ENCODE measurements at places on chromosomes 3 and 15.

- DNase-seq = peak; percentile 73
These were observed 5.7 kb downstream of the CHST13 start for GRCh38 chr3:126529585-126530170.

DNA sequence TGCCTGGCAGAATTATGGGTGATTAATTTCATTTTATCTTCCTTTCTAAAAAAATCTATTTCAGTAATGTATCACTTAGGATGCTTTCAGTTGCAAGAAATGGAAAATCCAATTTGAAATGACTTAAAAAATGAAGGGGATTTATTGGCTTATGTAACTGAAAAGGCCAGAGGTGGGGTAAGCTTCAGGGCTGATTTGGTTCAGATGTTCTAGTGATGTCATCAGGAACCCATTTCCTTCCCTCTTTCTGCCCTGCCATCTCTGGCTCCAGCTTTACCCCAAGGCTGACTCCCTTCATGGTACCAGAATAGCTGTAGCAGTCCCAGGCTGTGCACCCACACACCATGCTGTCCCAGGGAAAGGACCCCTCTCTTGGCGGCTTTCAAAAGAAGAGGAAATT, 18.5 kb upstream of the REC114 start:
- DNase-seq = no peak

DNA sequence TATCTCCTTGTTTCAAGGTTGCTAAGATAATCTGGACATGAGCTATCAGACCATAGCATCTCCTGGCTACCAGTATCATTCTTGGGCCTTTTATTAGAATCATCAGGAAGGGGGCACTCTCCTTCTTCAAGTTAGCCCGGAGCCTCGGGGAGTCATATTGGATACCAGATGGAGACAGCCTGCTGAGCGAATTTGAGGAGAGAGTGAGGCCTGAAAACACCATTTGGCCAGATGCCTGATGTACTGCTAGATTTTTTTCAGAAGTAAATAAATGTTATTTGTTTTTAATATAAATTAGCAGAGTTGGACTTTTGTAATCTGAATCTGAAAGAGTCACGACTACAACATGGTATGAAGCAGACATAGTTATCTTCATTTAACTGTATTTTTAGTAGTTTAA, 848.6 kb downstream of the IGSF11 start:
- DNase-seq = no peak

DNA sequence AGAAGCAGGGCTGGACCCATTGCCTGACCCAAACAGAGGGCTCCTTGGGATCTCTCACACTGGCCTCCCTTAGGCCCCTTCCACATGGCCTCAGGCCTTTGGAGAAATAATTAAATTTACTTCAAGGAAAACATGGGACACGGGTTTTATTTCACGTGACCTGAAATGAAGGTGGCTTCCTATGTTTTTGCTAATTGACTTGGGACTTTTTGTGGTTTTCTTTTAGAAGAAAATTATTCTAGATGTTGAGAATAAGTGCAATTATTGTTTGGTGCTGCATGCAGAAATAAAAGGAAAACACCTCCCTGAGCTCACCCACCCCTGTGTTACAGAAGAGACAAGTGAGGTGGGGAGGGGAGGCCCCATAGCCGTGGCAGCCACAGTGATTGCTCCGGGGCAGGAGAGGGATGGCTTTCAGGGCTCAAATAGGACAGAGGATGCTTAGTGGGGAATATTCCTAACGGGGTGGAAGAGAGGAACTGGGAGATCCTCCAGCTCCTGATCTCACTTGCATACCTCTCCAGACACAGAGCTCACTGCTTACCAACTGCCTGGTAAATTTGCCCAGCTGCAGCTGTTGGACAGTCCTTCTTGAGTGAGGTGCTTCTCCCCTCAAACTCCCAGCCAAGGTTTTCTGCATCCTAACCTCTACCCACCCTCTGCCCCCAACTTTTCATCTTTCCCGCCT, 29.2 kb upstream of the RPL29 start:
- DNase-seq = no peak

DNA sequence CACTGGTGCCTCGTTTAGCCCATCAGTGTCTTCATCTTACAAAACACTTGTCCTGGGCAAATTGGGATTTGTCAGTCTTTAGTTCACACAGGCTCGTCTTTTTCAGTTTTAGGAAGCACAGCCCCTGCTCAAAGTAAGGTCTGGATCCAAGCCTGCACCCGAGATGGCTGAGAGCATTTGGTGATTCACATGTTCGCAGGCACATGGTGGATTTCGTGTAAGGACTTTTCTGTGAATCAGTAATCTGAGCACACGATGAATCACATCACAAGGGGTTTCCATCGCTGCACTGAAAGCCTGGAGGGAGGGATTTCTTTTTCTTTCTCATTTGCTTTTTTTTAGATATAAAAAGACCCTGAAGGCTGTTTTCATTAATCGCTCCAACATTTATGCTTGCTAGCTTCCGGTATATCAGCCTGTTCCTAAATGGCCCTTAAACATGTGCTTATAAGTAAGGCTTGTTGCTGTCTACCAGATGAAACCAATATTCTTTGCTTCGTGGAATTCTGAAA, 435.6 kb upstream of the ATP10A start:
- no peak for DNase-seq

DNA sequence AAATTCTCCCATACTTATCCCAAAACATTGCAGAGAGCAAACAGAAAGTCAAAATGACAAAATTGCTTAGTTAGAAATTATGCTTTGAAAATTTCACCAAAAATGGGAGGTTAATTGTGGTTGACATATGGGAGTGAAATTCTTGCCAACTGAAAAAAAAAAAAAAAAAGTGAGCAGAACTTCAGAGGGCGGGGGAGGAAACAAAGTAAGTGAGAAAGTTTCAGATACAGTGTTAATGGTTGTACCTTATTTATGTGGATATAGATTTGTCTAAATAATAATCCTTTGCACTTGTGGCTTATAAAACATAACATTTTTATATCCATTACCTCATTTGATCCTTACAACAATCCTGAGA, 91.5 kb upstream of the RAP2B start:
- no peak for DNase-seq

- DNase-seq = peak; percentile 90
These were observed 866.1 kb downstream of the NSUN3 start for GRCh38 chr3:94928921-94929320.

DNA sequence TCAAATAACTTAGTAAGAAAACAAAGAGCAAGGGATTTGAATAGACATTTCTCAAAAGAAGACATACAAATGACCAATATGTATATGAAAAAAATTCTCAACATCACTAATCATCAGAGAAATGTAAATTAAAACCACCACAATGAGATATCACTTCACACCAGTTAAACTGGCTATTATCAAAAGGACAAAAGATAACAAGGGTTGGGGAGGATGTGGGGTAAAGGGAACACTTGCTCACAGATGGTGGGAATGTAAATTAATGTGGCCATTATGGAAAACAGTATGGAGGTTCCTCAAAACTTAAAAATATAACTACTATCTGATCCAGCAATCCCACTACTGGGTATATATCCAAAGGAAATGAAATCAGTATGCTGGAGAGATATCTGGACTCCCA, 46.0 kb upstream of the RYK start:
- DNase-seq = no peak

- DNase-seq = peak; percentile 45
These were observed 556 bp downstream of the CRYBG3 start for GRCh38 chr3:97822359-97822775.

- peak; percentile 57 for DNase-seq
These were observed 647 bp downstream of the HMG20A start for GRCh38 chr15:77421370-77421700.

DNA sequence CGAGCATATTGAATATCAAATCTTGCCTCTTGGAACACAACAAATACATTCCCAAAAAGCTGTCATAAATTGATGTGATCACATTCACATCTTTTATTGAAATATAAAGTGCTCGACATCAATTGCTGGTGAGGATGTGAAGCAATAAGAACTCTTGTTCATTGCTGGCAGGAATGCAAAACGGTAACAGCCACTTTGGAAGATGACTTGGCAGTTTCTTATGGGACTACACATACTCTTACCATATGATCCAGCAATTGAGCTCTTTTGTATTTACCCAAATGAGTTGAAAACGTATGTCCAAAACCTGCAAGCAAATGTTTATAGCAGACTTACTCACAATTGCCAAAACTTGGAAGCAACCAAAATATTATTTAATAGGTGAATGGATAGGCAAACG, 234.9 kb downstream of the CACNA2D3 start:
- DNase-seq = no peak

GRCh38 chr15:35507932-35508638, 37.9 kb downstream of the DPH6 start:
- no peak for DNase-seq

DNA sequence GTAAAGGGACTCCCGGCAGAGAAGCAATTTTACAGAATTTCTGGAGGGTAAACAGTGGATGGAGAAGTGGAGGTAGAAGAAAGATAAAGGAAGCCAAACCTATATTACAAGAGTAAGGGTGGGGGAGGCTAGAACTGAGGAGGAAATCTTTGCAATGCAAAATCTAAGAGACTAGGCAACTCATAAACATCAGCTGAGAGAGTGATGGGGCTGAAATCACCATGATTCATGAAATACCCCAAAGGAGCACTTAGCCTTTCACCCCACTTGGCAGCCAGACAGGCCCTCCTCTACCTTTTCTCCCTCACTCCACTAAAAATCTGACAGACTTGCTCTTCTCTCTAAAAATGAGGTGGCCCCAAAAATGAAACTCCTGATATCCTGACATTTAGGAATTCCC, 19.5 kb upstream of the ZBTB38 start:
- no peak for DNase-seq

DNA sequence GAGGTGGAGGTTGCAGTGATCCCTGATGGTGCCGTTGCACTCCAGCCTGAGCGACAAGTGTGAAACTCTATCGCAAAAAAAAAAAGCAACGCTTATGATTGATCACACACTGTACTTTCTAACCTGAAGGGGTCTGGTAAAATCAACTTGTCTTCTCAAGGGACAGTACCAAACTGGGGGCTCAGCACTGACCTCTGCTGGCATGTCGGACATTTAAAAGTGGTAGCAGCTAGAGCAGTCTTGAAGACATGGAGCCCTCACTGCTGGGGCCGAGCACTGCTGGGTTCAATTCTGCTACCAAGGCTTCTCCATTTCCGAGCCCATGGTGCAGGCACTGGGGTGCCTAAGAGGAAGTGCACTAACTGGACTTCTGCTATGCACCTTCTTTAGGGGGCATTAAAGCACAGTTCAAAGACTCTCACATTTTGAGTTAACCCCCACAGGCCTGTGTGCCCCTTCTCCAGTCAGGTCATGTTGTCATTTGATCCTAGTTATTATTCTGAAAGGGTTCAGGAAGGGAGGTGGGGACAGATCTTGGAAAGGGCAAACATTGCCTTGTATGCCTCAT, 26.4 kb upstream of the LAMP3 start:
- peak; percentile 68 for DNase-seq

DNA sequence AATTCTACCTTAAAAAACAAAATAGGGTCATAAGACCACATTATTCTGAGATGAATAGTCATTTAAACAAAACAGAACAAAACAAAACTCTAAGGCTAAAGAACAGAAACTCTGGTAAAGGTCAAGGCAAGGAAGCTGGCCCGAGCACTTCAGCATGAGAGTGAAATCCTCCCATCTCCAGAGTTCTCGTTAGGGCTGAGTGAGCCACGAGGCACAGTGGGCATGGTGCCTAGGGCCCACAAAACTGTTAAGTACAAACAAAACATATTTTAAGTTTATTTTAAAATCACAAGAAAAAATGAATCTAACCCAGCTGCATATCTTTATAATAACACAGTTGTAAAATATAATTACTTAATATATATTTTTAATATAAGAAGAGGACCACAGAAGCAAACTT, 417.8 kb upstream of the GBE1 start:
- DNase-seq = no peak

DNA sequence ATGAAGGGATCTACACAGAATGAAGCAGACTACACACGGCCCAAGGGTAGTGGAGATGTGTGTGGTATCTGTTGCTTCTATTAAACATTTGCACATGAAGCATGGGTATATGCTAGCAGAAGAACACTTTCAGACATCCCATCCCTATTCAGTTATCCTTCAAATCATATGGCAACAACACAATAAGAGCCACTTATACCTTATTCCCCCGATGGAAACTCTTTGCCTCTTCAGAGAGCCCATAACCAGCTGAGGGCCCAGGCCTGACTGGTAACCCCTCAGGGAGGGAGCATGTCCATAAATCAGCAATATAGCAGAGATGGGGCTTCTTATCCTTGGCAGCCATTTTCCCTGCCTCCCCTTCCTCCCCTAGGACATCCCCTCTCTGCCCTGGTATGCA, 210.6 kb downstream of the FHIT start:
- no peak for DNase-seq

DNA sequence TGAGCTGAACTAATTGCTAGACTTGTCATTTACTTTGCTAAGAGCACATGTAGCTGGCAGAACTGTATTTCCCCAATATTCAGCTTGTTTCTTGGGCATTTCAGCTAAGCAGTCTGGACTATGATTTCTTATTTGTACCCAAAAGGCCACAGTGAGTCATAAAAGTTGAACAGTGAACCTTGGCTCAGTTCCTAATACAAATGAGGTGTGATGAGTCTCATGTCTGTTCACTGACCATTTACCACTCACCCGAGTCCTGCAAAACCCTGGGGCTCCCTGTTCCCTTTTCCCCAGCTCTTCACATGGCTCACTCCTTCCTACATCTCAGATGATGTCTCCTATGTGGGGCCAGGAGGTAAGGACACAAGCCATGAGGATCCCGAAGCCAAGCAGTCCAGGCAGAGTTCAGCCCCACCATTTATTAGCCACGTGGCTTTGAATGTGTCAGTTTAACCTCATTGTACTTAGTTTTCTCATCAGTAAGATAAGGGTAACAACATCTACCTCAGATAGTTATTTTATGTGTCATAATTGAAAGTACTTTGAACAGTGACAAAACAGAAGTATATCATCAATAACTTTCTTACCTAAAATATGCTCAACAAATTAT, 239.3 kb downstream of the IL5RA start:
- no peak for DNase-seq

GRCh38 chr3:128665362-128666021, 14.9 kb upstream of the RPN1 start:
- DNase-seq = peak; percentile 54

GRCh38 chr15:60520013-60520824, 41.3 kb upstream of the ICE2 start:
- DNase-seq = no peak

GRCh38 chr15:78641102-78641748, at the start of gene CHRNB4:
CHRNB4 (minus strand) TSS chr15:78641210; CDS start chr15:78641133, 77 bp downstream.
- no peak for DNase-seq

- DNase-seq = no peak
These were observed 309.5 kb downstream of the THSD4 start for GRCh38 chr15:71424765-71425164.

GRCh38 chr3:171940151-171940649, 97.1 kb downstream of the TMEM212 start:
- peak; percentile 25 for DNase-seq

- no peak for DNase-seq
These were observed 1460.4 kb upstream of the ALCAM start for GRCh38 chr3:103906304-103906703.

GRCh38 chr3:49785565-49786356, 581 bp downstream of the IP6K1 start:
- DNase-seq = peak; percentile 52

GRCh38 chr3:189355481-189356201, 183.9 kb downstream of the TPRG1 start:
- peak; percentile 57 for DNase-seq

GRCh38 chr3:12473511-12473910, 10.8 kb upstream of the TSEN2 start:
- no peak for DNase-seq

- DNase-seq = no peak
These were observed 36.1 kb upstream of the ARHGEF26 start for GRCh38 chr3:154085071-154085470.

- no peak for DNase-seq
These were observed 117.1 kb upstream of the SMAD3 start for GRCh38 chr15:66948294-66948693.

Data from NB4 (cell line).